Heart left ventricle (tissue), 16 donors: ENCODE measurements at places on chromosomes 5 and 9. TPM values are rescaled to one million over a fixed set of nuclear protein-coding genes. Genes with fewer than 3 reads are reported as not detected.

THBS4 gene
- total RNA-seq: 73.9 TPM

HCN1 gene
- not detected for total RNA-seq

SLC6A3 gene
- total RNA-seq: 0.29 TPM

EIF4E1B gene
- total RNA-seq: not detected

GHR gene
- total RNA-seq: 11.3 TPM

PLGRKT gene
- 37.2 TPM for total RNA-seq

CRHBP gene
- 1.4 TPM for total RNA-seq

SAXO1 gene
- not detected for total RNA-seq

CDH9 gene
- total RNA-seq: not detected
